ENCODE measurements at places on chromosomes 16 and 17.
A peak's percentile ranks its signal among the peaks of the same experiment; 100 is the strongest.

GRCh38 chr16:75550211-75550662, 5.8 kb downstream of the TMEM231 start:
- DNase-seq, result peak; percentile 46

DNA sequence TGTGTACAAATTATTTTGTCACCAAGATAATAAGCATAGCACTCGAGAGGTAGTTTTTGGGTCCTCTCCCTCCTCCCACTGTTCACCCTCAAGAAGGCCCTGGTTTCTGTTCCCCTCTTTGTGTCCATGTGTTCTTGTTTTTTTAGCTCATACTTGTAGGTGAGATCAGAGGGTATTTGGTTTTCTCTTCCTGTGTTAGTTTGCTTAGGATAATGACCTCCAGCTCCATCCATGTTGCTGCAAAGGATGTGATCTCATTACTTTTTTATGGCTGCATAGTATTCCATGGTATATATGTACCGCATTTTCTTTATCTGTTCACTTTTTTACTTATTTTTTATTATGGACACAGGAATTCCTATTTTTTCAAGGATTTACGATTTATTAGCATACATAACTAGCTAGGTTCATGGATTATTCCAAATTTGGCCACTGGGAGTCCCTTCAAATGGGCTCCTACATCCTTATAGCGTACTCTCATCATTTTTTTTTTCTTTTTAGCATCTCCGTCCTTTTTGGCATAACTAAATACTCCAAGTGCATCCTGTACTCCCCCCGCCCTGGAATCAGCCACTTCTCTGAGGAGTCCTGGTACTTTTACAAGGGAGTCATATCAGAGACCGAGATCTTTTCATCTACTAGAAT, 7.3 kb downstream of the TADA2A start:
- DNase-seq, result no peak

GRCh38 chr17:50844117-50844700, 8.8 kb downstream of the WFIKKN2 start:
- DNase-seq, result no peak

GRCh38 chr16:79336437-79337229, 263.9 kb downstream of the MAF start:
- DNase-seq, result no peak

GRCh38 chr16:69754143-69754468, 620 bp downstream of the NOB1 start:
- no peak for DNase-seq

- no peak for DNase-seq
Observed at GRCh38 chr17:32123782-32124181, 18.5 kb upstream of the RHOT1 start.

GRCh38 chr16:70598937-70599503, 47.3 kb upstream of the IL34 start:
- no peak for DNase-seq

- DNase-seq, result peak; percentile 73
Observed at GRCh38 chr17:65027305-65027704, 29.2 kb downstream of the GNA13 start.

GRCh38 chr16:89688395-89688794, 1.9 kb downstream of the CDK10 start:
- no peak for DNase-seq

DNA sequence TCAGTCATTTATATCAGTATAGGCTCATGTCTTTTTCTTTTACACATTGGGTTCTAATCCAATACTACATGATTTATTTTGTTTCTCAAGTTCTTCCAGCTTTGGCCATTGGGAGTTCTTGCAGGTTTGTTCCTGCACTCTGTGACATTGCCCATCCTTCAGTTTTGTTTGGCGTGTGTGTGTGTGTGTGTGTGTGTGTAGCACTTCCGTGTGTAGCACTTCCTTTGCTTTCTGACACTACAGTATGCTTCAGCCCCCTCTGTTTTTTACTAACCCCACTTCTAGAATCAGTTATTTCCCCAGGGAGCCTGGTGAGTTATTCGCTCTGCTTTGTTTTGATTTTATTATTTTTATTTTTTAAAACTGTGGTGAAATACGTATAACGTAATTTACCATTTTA, 75.6 kb upstream of the LGALS9 start:
- no peak for DNase-seq

DNA sequence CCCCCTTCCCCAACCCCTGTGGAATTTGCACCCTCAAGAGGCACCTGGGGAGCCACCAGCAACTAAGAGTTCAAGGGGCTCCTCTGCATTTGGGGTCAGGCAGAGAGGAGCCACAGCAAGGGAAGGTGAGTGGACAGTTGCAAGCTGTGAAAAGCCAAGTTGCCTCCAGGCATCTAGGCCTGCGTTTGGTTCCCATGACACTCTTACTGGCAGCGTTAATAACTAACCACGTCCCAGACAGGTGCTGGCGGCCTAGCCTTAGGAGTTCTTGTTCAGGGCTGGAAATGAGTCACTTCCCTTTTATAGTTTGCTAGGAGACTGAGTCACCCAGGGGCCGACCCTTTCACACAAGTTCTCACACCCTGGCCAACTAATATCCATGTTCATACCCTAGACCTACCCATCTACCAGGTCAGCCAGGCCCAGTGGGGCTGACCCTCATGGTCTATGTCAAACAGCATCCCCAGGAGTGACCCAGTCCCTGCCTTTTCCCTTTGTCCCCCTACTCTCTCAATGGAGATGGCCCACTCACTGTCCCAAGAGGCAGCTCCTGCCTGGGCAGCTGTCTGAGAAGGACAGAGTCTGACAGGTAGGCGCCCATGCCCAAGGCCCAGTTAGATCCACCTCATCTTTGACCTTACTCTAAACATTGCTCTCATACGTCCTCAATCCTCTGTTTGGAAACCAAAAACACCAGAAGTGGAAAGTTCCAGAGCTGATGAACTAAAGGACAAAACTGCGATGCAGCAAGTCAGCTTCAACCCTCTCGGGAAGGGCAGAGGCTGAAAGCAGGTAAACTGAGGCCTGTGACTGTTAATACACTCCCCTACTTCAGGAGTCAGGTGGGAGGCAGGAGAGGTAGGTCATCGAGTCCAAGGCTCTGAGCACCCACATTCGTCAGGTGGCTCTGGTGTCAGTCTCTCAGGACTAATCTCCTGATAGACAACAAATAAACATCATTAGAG, 300.6 kb downstream of the SOX9 start:
- DNase-seq, result peak; percentile 87

GRCh38 chr16:56632156-56632847, at the start of gene MT1M:
TSS of gene MT1M (plus strand) at chr16:56632659. CDS start at chr16:56632732, 73 bp downstream.
- no peak for DNase-seq

DNA sequence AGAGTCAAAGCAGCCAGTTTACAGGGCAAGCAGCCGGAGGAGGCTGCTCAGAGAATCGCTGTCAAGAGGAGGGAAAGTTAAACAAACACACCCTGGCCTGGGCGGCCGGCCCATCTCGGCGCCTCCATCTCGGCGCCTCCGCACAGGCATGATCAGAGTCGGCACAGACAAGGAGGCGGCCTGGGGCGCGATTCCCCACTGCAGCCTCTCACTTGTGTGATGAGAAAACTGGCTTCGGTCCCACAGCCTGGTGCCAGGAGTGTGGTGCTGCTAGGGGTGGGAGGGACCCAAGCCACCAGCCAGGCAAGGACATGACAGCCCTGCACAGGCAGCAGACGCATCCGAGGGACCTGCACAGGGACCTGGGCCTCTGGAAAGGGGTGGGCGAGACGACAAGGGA, 17.7 kb downstream of the SLC38A10 start:
- no peak for DNase-seq

Data from amniotic epithelial cell (primary cell).